ENCODE measurements at places on chromosomes 2 and 18. TPM values are rescaled to one million over a fixed set of nuclear protein-coding genes. Genes with fewer than 3 reads are reported as not detected.

DNA sequence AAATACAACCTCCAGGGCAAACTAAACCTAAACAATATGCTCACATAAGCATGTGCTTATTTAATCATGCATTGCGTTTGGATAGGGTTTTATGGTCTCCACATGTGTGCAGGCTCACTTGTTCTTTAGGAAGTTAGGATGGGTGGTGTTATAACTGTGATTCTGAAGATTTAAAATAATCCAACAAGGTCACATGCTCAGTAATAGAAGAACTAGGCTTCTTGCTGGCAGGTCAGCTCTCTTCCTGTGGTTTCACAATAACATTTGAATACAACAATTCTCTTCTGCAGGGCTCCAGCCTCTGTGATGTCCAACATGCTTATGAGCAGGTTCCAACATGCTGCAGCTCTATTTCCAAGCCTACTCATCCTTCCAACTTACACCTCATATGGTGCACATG is 84.0 kb downstream of the MYL12B start:
- H3K4me3 ChIP-seq: no peak overlapping the region
- no peaks in the 10 kb centered on the region for H3K4me1 ChIP-seq
- H3K27me3 ChIP-seq: no peaks in the 10 kb centered on the region
- no peak overlapping the region for H3K27ac ChIP-seq

GRCh38 chr18:51350081-51350480 is 152.6 kb upstream of the MEX3C start:
- no peak for DNase-seq
- H3K4me3 ChIP-seq: no peak overlapping the region
- no peaks in the 10 kb centered on the region for H3K4me1 ChIP-seq
- no peaks in the 10 kb centered on the region for H3K36me3 ChIP-seq

The NGEF gene
- not detected for total RNA-seq

The ERMN gene
- 12.5 TPM for total RNA-seq

DNA sequence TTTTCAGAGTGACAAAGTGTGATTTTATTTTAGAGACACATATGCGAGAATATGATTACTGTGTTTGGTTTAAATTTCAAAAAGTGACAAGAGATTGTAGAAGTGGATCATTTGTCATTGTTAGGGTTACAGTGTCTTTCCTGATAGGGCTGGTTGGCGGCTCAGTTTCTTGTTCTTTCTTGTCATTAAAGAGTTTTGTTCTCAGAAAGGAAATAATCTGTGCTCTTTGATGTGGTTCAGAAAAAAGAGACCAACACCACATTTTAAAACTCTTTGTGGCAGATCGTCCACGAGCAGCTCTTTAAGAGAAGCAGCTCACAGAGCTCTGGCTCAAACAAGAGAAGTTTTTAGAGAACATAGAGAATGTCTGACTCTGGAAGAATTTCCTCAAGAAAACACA is 45.6 kb upstream of the ZNF532 start:
- H3K27me3 ChIP-seq: peaks cover 3% of the 10 kb centered on the region
- DNase-seq: peak; percentile 47
- peaks cover 16% of the 10 kb centered on the region for H3K4me1 ChIP-seq

DNA sequence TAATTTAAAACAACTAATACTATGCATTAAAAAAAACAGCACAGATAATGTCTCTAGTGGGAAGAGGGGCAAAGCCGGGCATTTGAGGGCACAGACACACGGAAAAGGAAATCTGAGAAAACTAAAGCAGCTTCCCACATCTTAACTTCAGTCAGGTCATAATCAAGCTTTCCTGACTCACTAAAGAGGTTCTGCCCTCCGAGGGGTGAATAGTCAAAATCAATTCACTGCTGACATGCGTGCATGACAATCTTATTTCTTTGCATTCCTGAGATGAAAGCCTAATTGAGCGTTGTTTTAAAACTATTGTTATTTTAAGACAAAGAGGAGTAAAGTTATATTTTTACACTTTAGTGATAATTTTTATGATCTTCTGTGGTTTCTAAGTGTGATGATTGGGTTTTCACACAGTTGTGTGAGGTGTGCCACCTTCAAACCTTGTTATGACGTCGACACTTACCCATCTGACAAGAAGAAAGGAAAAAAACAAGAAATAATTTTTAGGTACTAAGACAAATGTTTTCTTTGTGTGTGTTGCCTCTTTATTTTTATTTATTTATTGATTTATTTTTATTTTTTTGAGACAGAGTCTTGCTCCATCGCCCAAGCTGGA is 90.9 kb downstream of the GATA6 start:
- no peaks in the 10 kb centered on the region for H3K27me3 ChIP-seq
- DNase-seq: no peak
- H3K27ac ChIP-seq: no peak overlapping the region
- no peak overlapping the region for H3K4me3 ChIP-seq
- H3K36me3 ChIP-seq: no peaks in the 10 kb centered on the region

The SPR gene
- total RNA-seq: not detected

The DNAJC5G gene
- total RNA-seq: not detected

The SPTBN1 gene
- total RNA-seq: 207 TPM

GRCh38 chr2:153235516-153235915 is 243.0 kb downstream of the RPRM start:
- no peak overlapping the region for H3K27ac ChIP-seq
- no peak for DNase-seq
- no peaks in the 10 kb centered on the region for H3K4me1 ChIP-seq
- H3K27me3 ChIP-seq: no peaks in the 10 kb centered on the region

GRCh38 chr18:74412116-74412880 is 44.8 kb downstream of the DIPK1C start:
- H3K27me3 ChIP-seq: no peaks in the 10 kb centered on the region
- H3K36me3 ChIP-seq: no peaks in the 10 kb centered on the region
- DNase-seq: no peak

GRCh38 chr2:3547915-3548314 is 10.2 kb downstream of the RNASEH1 start:
- DNase-seq: no peak
- H3K4me1 ChIP-seq: no peaks in the 10 kb centered on the region
- H3K27me3 ChIP-seq: no peaks in the 10 kb centered on the region
- H3K4me3 ChIP-seq: no peak overlapping the region
- H3K36me3 ChIP-seq: peaks cover 46% of the 10 kb centered on the region

All from naive thymus-derived CD4-positive, alpha-beta T cell (primary cell).